Fibroblast of lung (primary cell): ENCODE measurements at places on chromosomes 12 and 14. TPM values are rescaled to one million over a fixed set of nuclear protein-coding genes. Genes with fewer than 3 reads are reported as not detected.

GRCh38 chr12:45623940-45624339 lies 105.6 kb upstream of the ARID2 start:
- DNase-seq = no peak
- H3K27me3 ChIP-seq = no peaks in the 10 kb centered on the region
- H3K4me3 ChIP-seq = no peak overlapping the region
- no peaks in the 10 kb centered on the region for H3K36me3 ChIP-seq
- H3K27ac ChIP-seq = no peak overlapping the region

Gene STAC3
- 0.26 and 0.33 TPM in 2 replicates for total RNA-seq

GRCh38 chr12:99259040-99259934 lies 388.3 kb upstream of the GARIN6 start:
- DNase-seq = peak; percentile 29
- no peak overlapping the region for H3K4me3 ChIP-seq
- no peak overlapping the region for H3K27ac ChIP-seq
- no peaks in the 10 kb centered on the region for H3K27me3 ChIP-seq
- H3K4me1 ChIP-seq = no peaks in the 10 kb centered on the region
- no peaks in the 10 kb centered on the region for H3K36me3 ChIP-seq

DNA sequence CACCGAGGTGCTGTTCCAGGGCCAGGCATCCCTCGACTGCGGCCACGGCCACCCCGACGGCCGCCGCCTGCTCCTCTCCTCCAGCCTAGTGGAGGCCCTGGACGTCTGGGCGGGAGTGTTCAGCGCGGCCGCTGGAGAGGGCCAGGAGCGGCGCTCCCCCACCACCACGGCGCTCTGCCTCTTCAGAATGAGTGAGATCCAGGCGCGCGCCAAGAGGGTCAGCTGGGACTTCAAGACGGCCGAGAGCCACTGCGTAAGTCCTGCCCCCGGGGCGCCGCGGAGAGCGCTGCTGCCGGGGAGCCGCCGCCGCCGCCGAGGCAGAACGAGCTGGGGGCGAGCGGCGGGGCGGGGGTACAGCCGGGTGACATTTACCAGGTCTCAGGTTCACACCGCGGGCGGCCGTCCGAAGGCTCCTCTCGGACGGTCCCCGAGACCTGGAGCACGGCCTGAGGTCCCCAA lies 1.4 kb downstream of the PLXNC1 start:
- peak overlapping the region; percentile 15 for H3K4me3 ChIP-seq
- peaks cover 69% of the 10 kb centered on the region for H3K27me3 ChIP-seq
- H3K27ac ChIP-seq = no peak overlapping the region
- H3K4me1 ChIP-seq = no peaks in the 10 kb centered on the region

Gene ZFHX2
- 0.26 and 0.33 TPM in 2 replicates for total RNA-seq

DNA sequence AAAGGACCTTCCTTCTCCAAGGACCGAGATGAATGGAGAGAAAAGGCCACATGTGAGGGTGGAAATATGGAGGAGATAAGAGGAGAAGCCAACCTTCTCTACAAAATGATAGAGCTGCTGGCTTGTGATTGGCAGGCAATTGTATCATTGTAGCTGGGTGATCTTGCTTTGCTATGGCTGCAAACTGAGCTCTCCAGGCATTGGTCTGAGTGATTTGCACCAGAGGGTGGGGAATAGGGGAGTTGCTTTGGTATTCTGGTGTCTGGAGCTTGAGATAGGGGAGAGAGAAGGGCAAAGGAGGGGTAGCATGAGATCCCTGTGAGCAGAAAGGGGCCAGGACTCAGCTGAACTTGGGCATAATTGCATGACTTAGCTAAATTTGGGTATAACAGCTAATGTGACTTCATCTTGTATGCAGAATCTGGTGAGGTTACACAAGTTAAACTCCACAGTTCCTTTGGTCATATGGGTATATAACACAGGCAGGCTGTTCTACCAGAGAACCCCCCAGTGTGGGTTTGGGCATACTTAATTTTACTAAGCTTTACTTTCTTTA lies 72.0 kb downstream of the FOS start:
- H3K4me1 ChIP-seq = no peaks in the 10 kb centered on the region
- H3K27ac ChIP-seq = no peak overlapping the region
- no peaks in the 10 kb centered on the region for H3K27me3 ChIP-seq
- no peak for DNase-seq
- H3K4me3 ChIP-seq = no peak overlapping the region

Gene PPP1R1A
- total RNA-seq = not detected in 2 replicates

DNA sequence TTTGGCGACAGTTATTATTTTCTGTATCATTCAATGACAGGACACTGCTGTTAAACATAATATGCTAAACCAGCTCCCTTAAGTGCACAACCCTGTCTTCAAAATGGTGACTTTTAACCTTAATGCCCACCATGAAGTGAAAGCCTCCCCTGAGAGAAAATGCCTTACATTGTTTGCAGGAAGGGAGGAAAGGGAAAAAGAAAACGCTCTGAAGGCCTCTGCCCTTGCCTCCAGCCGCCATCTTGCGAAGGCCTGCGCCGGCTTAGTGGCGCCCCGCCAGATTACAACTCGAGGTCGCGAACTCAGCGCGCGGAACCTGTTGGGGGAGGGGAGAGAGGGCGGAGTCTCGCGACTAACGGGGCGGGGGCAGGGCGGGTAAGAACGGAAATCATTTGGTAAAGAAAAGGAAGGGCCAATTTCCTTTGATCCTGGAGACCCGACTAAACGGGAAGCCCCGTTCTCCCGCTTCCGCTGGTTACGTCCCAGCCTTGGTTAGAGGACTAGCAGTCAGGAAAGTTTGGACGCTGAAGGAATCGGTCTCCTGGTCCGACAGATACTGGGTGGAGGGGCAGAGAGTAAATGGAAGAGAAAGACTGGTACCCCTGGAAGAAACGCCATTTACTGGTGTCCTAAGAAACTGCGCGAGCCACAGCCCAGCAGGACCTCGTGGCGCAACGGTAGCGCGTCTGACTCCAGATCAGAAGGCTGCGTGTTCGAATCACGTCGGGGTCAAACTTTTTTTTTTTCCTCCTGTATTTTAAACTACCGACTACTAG lies 11.6 kb upstream of the TMPO start:
- peaks cover 3% of the 10 kb centered on the region for H3K4me1 ChIP-seq
- H3K27ac ChIP-seq = peak overlapping the region; percentile 98
- peak; percentile 87 for DNase-seq
- no peaks in the 10 kb centered on the region for H3K27me3 ChIP-seq

Gene ZNF891
- total RNA-seq = 1.0 and 1.2 TPM in 2 replicates

- H3K4me1 ChIP-seq = no peaks in the 10 kb centered on the region
- no peaks in the 10 kb centered on the region for H3K27me3 ChIP-seq
- no peaks in the 10 kb centered on the region for H3K36me3 ChIP-seq
- no peak for DNase-seq
- no peak overlapping the region for H3K4me3 ChIP-seq
- H3K27ac ChIP-seq = no peak overlapping the region
Measured at GRCh38 chr14:79248771-79249170, 962.5 kb downstream of the DIO2 start.

Gene MAP4K5
- 40.6 and 41.1 TPM in 2 replicates for total RNA-seq

GRCh38 chr14:64572386-64573104 lies 22.8 kb downstream of the PPP1R36 start:
- no peak overlapping the region for H3K4me3 ChIP-seq
- peaks cover 5% of the 10 kb centered on the region for H3K4me1 ChIP-seq
- DNase-seq = no peak
- H3K27ac ChIP-seq = no peak overlapping the region
- no peaks in the 10 kb centered on the region for H3K27me3 ChIP-seq
- H3K36me3 ChIP-seq = no peaks in the 10 kb centered on the region

DNA sequence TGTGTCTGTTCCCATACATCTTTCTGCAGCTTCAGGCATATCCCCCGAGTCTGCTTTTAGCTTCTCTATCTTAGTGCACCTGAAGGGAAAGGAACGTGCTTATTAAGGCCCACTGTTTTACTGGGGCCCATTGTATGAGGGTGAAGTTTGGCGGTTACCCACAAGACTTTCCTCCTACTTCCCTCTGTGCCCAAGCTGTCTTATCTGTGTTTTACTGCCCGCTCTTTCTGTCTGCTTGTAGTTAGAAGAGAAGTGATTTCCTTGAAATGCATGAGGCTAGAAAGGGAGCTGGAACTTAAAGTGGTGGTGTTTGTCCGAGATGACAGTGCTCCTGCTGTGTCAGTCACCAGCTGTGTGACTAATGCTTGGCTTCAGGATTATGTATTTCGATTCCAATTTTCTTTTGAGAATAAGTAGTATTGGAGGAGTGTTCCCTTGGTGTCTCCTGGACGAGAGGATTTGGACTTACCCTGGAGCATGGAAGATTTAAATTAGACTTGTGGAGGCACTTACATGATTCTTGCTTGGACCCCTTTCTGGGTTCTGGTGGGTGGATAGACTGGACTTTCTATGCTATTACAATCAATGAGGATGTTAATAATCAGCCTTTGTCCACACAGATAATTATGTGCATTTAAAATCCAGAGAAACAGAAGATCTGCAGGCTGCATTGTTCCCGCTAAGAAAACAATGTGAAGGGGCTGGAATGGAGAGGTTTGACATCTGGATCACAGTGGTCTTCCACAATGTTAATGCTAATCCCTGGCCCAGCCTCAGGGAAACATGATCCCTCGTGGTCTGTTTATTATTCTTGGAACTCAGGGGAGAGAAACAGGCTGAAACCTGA lies 13.9 kb upstream of the KRT86 start:
- H3K27ac ChIP-seq = no peak overlapping the region
- DNase-seq = peak; percentile 76
- H3K27me3 ChIP-seq = peaks cover 26% of the 10 kb centered on the region
- H3K36me3 ChIP-seq = no peaks in the 10 kb centered on the region
- H3K4me1 ChIP-seq = no peaks in the 10 kb centered on the region

Gene MGP
- 2.0 and 38.0 TPM in 2 replicates for total RNA-seq

DNA sequence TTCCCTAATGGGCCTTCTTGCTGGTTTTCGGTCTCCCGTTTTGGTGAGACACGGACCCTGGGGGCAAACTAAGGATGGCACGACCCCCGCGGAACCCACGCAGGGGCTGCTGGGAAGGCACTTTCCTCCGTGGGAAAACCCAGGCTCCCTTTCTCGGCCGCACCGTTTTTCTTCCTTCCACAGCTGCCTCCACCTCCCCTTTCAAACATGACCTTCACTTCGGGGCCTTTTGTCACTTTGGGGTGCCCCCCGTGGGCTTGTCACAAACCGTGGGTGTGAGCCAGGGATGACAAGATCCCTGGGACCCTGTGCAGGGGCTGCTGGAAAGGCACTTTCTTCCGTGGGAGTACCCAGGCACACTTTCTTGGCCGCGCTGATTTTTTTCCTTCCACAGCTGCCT lies 268.7 kb downstream of the ALG10 start:
- no peak for DNase-seq
- no peak overlapping the region for H3K27ac ChIP-seq
- H3K36me3 ChIP-seq = no peaks in the 10 kb centered on the region
- no peaks in the 10 kb centered on the region for H3K4me1 ChIP-seq
- H3K27me3 ChIP-seq = no peaks in the 10 kb centered on the region

DNA sequence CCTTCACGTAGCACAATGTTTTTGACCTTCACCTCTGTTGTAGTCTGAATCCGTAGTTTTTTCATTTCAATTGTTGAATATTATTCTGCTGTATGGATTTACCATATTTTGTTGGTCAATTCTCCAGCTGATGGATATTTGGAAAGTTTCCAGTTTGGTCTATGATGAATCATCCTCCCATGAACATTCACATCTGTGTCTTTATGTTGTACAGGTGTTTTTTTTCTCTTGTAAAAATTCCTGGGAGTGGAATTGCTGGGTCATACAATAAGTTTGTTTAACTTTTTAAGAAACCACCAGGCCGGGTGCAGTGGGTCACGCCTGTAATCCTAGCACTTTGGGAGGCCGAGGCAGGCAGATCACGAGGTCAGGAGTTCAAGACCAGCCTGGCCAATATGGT lies 36.7 kb upstream of the GNG2 start:
- H3K36me3 ChIP-seq = no peaks in the 10 kb centered on the region
- DNase-seq = peak; percentile 63
- peaks cover 6% of the 10 kb centered on the region for H3K4me1 ChIP-seq
- H3K27me3 ChIP-seq = no peaks in the 10 kb centered on the region
- H3K27ac ChIP-seq = no peak overlapping the region

Gene SNRNP35
- total RNA-seq = 18.5 and 20.8 TPM in 2 replicates

DNA sequence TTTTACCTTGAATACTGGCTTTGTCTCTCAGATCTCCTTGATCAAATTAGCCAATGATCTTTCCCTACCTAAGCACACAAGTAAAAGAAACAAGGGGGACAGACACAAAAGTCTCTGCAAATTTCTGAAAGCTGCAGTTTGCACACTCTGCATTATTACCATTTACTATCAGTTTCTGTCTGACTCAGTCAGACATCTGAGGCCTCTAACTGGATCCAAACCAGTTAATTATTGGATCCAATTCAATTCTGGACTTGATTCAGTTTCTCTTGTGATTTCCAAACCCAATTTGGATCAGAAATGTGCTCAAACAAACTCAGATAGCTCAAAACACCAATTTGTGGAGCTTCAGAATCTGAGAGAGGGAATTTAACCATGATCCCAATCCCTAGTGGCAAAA lies 16.6 kb downstream of the SSTR1 start:
- H3K36me3 ChIP-seq = no peaks in the 10 kb centered on the region
- H3K4me3 ChIP-seq = no peak overlapping the region
- H3K4me1 ChIP-seq = no peaks in the 10 kb centered on the region
- no peak for DNase-seq

- H3K27me3 ChIP-seq = peaks cover 2% of the 10 kb centered on the region
- no peaks in the 10 kb centered on the region for H3K36me3 ChIP-seq
- no peak for DNase-seq
Measured at GRCh38 chr14:69314327-69314726, 54.4 kb downstream of the GALNT16 start.

Gene SMAGP
- 5.1 and 11.6 TPM in 2 replicates for total RNA-seq

DNA sequence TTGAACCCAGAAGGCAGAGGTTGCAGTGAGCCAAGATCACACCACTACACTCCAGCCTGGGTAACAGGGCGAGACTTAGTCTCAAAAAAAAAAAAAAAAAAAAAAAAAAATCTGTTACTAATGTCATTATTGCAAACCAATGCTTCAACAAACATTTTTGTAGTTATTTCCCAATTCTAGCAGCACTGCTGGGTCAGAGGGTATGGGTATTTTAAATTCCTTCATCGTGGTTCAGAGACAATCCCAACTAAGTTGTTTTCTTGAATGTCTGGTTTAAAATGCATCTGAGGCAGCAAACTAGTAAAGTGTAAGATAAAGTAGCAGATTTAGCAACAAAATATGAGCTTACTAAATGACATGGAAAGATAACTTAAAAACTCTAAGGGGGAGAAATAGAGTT lies 65.6 kb downstream of the FERMT2 start:
- no peak overlapping the region for H3K4me3 ChIP-seq
- peaks cover 3% of the 10 kb centered on the region for H3K4me1 ChIP-seq
- peaks cover 6% of the 10 kb centered on the region for H3K36me3 ChIP-seq
- no peaks in the 10 kb centered on the region for H3K27me3 ChIP-seq
- peak; percentile 74 for DNase-seq
- no peak overlapping the region for H3K27ac ChIP-seq

GRCh38 chr12:59041241-59042121 lies 121.2 kb upstream of the LRIG3 start:
- peak overlapping the region; percentile 4 for H3K4me3 ChIP-seq
- H3K4me1 ChIP-seq = peaks cover 17% of the 10 kb centered on the region
- H3K27ac ChIP-seq = peak overlapping the region; percentile 53
- H3K36me3 ChIP-seq = no peaks in the 10 kb centered on the region

DNA sequence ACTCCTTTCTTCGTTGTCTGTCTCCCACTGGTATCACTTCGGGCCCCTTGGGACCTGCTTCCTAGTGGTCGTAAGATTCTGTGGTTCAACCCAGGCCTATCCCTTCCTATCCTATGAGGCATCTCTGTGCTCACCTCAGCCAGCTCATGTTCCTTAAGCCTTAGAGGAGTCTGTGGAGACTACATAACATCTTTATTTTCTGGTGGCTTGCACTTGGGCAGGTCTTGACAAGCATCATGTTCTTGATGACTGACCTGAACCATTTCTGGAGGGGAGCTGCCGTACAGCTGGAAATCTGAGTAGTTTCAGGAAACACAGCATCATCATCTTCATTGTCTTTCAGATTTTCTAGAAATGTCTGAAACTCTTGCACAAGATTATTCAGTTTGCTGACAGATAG lies 69.3 kb downstream of the PPFIBP1 start:
- peak overlapping the region; percentile 51 for H3K27ac ChIP-seq
- H3K27me3 ChIP-seq = no peaks in the 10 kb centered on the region
- peaks cover 15% of the 10 kb centered on the region for H3K4me1 ChIP-seq
- H3K36me3 ChIP-seq = no peaks in the 10 kb centered on the region
- DNase-seq = no peak
